PC-3 (cell line): ENCODE measurements at places on chromosomes 4 and X. TPM values are rescaled to one million over a fixed set of nuclear protein-coding genes. Genes with fewer than 3 reads are reported as not detected.

DNA sequence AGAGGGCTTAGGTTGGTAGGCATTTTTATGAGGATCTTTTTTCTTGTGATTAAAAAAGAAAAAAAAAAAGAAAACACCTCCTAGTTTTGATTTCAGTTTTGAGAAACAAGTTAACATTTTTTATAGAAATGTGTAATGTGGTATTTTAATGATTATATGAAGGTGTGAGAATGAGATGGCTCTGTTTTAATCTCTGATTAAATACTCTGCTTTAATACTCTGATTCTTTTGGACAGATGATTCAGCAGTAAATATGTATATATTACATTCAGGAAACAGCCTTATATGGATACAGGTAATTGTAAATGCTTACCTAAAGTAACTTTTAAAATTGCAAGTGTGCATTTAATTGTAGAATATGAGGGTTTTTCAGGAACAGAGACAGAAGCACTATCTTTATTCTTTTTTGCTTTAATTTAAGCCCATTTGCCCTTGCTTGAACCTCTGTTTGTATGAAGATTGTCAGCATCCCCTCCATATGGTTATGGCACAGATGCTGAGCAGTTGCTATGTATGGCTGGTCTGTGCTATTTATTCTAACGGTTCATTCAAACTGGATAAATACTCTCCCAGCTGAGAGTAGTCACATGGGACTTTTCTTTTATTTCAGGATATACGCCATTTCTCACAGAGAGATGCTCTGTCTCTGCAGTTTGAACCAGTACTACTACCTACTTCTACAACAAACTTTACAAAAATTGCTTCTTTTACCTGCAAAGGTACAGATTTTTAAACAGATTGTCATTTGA lies 101.0 kb upstream of the TLR2 start:
- DNase-seq, result no peak

The ABCG2 gene
- total RNA-seq, result not detected in 2 replicates

The RNF212 gene
- total RNA-seq, result not detected in 2 replicates

GRCh38 chr4:24842356-24842755 lies 47.0 kb downstream of the SOD3 start:
- DNase-seq, result no peak

- peak; percentile 71 for DNase-seq
These were observed 577 bp upstream of the GLRA2 start for GRCh38 chrX:14528629-14529289.

DNA sequence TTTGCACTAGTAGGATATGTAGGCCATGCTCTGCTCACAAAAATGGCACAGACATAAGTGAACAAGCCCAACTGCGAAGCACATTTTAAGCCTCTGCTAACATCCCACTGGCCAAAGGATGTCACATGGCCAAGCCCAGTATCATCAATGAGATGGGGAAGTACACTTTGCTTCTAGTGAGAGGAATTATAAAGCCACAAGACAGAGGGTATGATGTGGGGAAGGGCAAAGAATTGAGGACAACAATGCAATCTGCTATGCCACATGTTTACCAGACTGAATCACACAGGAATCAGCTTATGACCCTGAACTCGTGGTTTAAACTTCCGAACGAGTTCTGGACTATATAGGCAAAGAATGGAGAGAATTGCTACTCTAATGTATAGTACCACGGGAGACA lies 39.1 kb downstream of the SUPT20HL1 start:
- peak; percentile 6 for DNase-seq

- no peak for DNase-seq
These were observed 406.8 kb downstream of the PCDH7 start for GRCh38 chr4:31126881-31127398.

DNA sequence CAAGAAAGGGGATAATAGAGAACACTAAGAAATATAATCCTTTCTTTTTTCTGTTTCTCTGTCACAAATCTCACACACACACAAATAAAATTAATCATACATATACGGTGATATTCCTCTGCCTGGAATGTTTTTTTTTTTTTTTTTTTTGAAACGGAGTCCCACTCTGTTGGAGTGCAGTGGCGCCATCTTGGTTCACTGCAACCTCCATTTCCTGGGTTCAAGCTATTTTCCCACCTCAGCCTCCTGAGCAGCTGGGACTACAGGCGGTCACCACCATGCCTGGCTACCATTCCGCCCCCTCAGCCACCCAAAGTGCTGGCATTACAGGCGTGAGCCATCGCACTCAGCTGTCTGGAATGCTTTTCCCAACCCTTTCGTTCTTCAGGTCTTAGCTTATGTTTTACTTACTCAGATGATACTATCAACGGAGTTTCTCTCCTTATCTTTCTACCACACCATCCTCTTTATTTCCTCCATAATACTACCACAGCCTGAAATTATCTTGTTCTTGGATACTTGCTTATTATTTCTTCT lies 69.3 kb downstream of the ANKRD17 start:
- no peak for DNase-seq

DNA sequence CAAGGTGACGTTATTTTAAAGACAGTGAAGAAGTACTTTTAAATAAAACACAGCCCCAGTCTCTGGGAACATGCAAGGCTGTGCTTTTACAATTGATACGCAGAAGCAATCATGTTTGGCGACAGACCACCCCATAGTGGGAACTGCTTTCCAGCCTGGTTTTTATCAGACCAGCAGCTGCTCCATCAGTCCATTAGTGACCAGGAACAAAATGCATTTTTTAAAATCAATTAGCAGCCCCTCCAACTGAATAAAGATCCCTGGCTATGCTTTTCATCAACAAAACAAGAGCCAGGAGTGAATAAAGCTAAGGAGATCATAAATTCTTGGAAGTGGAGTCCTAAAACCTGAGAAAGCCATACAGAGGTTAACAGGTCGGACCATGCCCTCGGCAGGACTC lies 153.0 kb upstream of the TENM3 start:
- DNase-seq, result no peak

The SASH3 gene
- not detected in 2 replicates for total RNA-seq

DNA sequence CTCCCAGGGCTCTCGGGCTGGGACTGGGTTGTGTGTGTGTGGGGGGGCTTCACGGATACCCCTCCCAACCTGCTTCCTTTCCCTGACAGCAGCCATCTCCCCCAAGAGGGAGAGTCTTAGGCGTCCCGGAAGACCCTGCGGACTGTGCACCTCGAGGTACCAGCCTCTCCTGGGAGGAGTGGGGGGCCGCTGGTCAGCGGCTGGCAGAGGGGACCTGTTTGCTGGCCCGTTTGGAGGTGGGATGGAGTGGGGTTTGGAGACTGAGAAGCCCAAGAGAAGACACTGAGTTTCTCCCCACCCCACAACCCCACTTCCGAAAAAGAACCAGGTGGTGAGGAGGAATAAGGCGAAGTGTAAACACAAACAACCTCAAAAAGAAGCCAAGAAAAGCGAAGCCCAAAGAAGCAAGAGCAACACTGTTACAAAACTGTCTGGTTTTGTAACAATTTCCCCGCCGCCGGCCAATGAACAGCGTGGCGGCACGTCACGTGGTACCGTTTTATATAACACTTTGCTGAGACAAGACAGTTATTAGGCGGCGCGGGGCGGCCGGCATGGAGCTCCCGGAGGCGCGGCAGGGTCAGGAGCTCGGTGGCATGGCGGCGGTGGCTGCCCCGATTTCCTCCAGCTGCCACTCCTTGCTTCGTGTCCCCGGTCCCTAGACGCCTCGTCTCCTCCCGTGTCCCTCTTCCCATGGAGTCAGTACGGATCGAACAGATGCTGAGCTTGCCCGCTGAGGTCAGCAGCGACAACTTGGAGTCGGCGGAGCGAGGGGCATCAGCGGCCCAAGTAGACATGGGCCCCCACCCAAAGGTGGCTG lies at the start of gene LONRF3:
Gene LONRF3 (plus strand): TSS at position 531 of the 820 bp plus-strand sequence. CDS start 163 bp downstream, at position 694.
- DNase-seq, result peak; percentile 67

DNA sequence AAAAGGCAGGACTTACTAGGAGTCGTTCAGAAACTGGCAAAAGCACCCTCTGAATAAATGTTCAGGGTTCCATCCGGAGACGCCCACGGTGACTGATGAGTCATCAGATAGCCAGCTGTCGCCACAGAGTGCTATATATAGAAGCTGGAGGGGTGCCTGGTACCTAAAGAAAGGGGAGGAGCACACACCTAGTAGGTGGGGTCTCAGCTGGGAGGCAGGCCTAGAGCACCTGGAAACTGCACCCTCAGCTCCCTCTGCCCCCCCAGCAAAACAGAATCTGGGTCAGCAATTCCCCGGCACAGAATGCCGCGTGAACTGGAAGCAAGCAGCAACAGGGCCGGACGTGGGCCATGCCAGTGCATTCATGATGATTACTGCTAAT lies 242.0 kb downstream of the BCOR start:
- peak; percentile 77 for DNase-seq

The TMEM255A gene
- total RNA-seq, result not detected in 2 replicates

The SCRG1 gene
- not detected in 2 replicates for total RNA-seq

DNA sequence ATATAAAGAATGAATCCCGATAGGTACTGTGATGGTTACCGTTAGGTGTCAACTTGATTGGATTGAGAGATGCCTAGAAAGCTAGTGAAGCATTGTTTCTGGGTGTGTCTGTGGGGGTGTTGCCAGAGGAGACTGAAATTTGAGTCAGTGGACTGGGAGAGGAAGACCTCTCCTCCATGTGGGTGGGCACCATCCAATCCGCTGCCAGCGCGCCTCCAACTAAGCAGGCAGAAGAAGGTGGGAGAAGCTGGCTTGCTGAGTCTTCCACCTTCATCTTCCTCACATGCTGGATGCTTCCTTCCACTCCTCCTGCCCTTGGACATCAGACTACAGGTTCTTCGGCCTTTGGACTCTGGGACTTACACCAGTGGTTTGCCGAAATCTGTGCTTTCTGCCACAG lies 40.1 kb downstream of the WFS1 start:
- DNase-seq, result no peak

GRCh38 chrX:46978341-46979291 lies 66.4 kb downstream of the JADE3 start:
- DNase-seq, result peak; percentile 84

The MTNR1A gene
- not detected in 2 replicates for total RNA-seq

- DNase-seq, result no peak
These were observed 24.3 kb upstream of the IL2 start for GRCh38 chr4:122480655-122481487.

DNA sequence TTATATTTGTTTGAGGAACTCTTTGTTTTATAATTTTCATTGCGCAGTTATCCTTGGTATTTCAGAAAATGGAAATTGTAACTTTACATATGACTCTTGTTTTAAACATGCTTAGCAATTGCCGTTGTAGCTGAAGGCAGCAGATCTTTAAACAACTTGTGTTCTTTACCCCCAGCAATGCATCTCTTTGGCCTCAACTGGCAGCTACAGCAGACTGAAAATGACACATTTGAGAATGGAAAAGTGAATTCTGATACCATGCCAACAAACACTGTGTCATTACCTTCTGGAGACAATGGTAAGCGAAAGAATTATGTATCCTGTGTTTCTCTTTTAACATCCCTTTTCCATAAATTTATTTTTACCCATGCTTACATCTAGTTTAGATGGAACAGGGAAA lies 263.6 kb downstream of the DCTD start:
- DNase-seq, result no peak

DNA sequence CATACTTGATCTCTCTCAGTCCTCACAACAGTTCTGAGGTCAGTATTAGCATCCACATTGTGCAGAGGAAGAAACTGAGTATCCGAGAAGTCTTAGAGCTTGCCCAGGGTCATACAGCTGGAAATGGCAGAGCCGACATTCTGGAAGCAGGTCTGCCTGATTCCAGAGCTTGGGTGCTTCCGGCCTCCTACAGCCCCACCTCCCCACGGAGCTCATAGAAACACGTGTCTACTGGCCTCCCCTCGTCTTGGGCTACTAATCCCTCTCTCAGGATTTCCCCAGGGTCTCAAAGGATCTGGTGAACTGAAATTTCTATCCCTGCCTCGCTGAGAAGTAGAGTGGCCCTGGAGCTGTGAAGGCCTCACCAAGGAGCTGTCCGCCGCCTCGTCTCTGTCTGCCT lies 12.0 kb upstream of the KDM5C start:
- no peak for DNase-seq

DNA sequence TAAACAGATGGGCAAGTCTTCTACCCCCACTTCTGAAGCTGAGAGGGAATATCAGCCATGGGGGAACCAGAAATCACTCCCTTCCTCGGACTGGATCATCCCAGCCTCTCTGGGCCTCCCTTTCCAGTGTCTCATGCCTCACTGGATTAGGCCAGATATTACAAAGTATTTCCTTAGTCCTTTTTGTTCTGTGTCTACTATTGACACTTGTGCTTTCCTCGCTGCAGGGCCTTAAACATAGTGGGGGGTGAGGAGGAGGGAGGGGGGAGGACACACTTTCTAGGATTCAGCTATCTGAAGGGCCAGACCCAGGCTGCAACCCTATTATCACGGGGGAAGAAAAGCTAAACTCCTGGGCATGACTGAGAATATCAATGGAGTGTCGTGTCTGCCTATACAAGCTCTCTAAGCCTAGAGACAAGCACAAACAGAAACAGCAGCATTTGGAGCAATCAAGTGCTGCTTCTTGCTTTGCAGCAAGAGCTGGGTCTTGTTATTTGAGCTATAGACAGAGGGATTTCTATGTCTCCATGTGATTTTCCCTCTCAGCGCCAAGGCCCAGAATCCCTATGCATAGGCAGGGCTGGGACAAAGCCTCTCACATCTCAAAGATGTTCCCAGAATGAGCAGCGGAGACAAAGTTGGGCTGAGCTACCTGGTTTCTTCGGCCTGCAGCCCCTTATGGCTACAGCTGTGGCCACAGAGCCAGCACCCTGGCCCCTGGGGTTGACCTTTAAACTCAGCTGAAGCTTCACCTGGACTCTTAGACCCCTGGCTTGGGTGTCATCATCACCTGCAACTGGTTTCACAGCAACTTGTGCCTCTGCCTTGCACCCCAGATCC lies 20.2 kb downstream of the PJA1 start:
- DNase-seq, result no peak

DNA sequence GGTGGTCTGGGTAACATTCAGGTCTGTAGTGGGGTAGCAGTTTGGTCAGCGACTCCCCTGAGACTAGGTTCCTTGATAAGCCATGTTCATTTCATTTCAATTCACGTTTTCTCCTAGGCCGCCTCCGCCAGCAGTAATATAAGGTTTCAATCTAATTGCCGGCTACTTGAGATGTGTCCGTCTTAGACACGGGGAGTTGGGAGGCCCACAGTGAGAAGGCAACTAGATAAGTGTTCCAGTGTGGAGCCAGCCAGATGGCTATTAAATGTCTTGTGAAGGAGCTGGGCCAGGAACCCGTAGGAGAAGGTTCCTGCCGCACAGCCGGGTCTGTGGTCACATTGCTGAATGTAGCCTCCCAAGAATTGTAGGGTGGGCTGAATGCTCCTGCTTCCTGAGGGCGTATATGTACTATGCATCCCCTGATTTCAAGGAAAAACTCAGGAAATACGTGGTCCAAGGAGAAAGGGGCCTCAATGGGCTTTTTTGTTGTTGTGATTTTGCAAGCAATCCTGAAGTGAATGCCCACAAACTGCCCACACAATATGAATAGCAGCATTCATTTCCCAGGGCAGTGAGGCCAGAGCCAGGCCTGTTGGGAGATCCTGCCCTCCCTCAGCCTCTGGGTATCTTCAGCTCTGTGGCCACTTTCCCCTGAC lies 220.6 kb upstream of the RPL34 start:
- no peak for DNase-seq

DNA sequence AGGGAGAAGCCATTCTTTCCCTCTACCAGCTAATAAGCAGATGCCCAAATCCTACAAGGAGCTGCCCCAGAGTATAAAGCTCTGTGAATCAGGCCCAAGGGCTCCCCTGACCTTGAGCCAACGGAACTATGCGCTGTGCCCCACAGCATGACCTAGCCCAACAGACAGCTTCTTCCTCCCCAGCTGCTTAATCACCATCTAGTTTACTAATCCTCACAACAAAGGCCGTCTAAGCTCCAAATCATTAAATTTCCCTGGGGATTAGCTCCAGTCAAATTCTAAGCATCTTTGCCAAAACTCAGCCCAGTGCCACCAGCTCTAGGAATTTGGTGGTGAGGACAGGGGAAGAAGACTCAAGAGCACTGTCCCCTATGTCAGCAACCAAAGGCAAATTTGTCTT lies 113.1 kb downstream of the SHROOM4 start:
- no peak for DNase-seq

The LUZP4 gene
- total RNA-seq, result not detected in 2 replicates

The SLC10A4 gene
- not detected in 2 replicates for total RNA-seq
